ENCODE measurements at places on chromosomes 2 and 18. TPM values are rescaled to one million over a fixed set of nuclear protein-coding genes. Genes with fewer than 3 reads are reported as not detected.

GRCh38 chr2:83941886-83942285 lies 517.2 kb downstream of the SUCLG1 start:
- no peaks in the 10 kb centered on the region for H3K36me3 ChIP-seq
- H3K4me1 ChIP-seq: no peaks in the 10 kb centered on the region
- DNase-seq: no peak
- H3K4me3 ChIP-seq: no peak overlapping the region
- no peak overlapping the region for H3K27ac ChIP-seq

Gene CAPN14
- 0.18 TPM for polyA plus RNA-seq

Gene UGT1A4
- polyA plus RNA-seq: not detected

Gene PARD3B
- 6.8 TPM for polyA plus RNA-seq

- DNase-seq: no peak
- no peak overlapping the region for H3K4me3 ChIP-seq
- H3K36me3 ChIP-seq: no peaks in the 10 kb centered on the region
- no peaks in the 10 kb centered on the region for H3K27me3 ChIP-seq
- H3K4me1 ChIP-seq: no peaks in the 10 kb centered on the region
- peak overlapping the region; percentile 96 for H3K27ac ChIP-seq
Observed at GRCh38 chr2:201653221-201653620, 9.9 kb upstream of the TMEM237 start.

Gene REG3A
- polyA plus RNA-seq: 0.20 TPM

DNA sequence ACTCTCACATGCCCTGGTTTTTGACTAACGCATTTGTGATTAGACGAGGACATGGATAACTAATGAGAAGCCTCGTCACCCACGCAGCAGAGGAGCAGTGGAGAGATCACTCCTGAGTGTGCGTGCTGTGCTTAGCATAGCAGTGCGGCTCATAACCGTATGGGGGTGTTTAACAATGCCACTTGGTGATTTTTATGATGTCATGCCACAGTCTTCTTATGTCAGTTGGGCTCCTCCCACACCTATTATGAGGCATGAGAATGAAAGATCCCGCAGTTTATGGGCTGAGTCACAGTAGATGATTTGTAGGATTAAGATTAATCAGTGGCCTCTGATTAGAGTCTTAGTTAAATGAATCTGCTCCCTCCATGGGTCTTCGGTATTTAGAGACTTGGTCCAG lies 2.5 kb upstream of the SMIM21 start:
- H3K27me3 ChIP-seq: no peaks in the 10 kb centered on the region
- no peak overlapping the region for H3K27ac ChIP-seq
- H3K4me3 ChIP-seq: no peak overlapping the region
- H3K36me3 ChIP-seq: no peaks in the 10 kb centered on the region
- no peaks in the 10 kb centered on the region for H3K4me1 ChIP-seq

DNA sequence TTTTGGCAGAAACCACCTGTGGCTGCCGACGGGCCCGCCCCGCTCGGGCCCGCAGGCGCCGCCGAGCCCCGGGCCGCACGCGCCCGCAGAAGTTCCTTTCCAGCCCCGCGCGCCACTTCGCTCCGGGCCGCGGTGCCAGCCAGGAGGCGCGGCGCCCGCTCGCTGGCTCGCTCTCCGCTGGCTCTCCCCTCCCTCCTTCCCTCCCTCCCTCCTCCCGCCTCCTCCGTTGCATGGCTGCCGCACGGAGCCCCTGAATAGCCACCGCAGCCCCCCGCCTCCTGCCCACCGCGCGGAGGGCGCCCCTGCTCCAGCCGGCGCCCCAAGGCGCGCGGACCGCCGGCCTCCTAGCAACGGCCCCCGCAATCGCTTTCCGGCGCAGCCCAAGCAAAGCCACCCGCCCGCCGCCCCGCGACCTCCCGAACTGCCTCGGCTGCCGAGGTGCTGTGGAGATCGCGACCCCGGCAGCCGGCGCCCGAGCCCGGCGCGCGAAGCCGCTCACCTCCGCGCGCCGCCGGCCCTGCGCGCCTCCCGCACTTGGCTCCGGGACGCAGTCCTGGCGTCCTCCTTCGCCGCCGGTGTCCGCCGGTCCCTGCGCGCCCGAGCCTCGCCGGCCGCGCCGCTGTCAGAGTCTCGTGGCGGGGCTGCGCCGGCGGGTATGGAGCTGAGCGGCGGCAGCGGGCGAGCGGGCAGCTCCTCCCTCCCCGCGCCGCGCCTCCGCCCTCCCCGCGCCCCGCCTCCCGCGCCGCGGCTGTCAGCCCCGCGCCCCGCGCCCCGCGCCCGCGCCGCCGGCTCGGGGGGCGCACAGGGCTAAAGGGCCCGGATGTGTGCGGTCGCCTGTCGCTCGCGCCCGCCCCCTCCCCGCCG lies at the start of gene ZBTB7C:
Gene ZBTB7C (minus strand): TSS at position 657 of the 864 bp plus-strand sequence.
- peak within 1 kb of the TSS; percentile 97 for H3K4me3 ChIP-seq
- H3K27ac ChIP-seq: peak within 1 kb of the TSS; percentile 16
- H3K36me3 ChIP-seq: no peaks in the 10 kb centered on the region
- H3K27me3 ChIP-seq: no peaks in the 10 kb centered on the region

DNA sequence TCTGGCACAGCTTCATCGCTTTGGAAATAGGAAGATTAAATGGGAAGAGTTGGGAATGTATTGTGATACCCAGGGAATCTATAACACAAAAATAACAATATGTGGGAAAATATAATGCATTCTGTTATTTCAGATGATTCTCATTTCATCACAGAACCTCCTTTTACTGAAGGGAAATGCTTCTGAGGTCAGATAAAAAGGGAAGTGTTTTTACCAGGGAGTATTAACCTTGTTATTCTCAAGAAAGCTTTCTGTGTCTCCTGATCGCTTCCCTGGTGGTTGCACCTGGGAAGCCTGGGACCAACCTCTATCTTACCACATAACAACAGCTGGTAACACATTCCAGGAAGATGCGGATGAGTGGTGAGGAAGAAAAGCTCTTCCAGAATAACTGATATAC lies 47.2 kb downstream of the SCG2 start:
- H3K27ac ChIP-seq: no peak overlapping the region
- H3K27me3 ChIP-seq: no peaks in the 10 kb centered on the region

GRCh38 chr18:35582899-35583558 lies 1.5 kb downstream of the GALNT1 start:
- H3K36me3 ChIP-seq: no peaks in the 10 kb centered on the region
- no peaks in the 10 kb centered on the region for H3K27me3 ChIP-seq
- DNase-seq: no peak
- no peak overlapping the region for H3K27ac ChIP-seq

Gene KCNG2
- polyA plus RNA-seq: not detected

GRCh38 chr2:220417503-220417902 lies 790.1 kb downstream of the SLC4A3 start:
- no peak for DNase-seq
- H3K36me3 ChIP-seq: no peaks in the 10 kb centered on the region
- H3K27me3 ChIP-seq: no peaks in the 10 kb centered on the region
- H3K4me3 ChIP-seq: no peak overlapping the region

DNA sequence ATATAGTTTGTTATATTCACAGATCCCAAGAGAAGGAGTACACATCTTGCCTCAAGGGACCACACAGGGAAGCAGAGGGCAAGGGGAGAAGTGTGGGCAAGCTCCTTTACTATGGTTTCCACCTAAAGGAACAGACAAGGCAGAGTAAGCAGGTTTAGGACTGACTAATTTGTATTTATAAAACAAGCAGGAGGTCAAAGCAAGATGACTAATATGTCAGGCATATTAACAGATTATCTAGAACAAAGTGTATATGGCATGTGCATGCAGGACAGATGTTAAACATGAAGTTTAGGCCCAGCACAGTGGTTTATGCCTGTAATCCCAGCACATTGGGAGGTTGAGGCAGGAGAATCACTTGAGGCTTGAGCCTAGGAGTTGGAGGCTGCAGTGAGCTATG lies 3.7 kb upstream of the LRP2 start:
- H3K27ac ChIP-seq: no peak overlapping the region
- no peaks in the 10 kb centered on the region for H3K36me3 ChIP-seq

Gene TMEM247
- polyA plus RNA-seq: not detected

DNA sequence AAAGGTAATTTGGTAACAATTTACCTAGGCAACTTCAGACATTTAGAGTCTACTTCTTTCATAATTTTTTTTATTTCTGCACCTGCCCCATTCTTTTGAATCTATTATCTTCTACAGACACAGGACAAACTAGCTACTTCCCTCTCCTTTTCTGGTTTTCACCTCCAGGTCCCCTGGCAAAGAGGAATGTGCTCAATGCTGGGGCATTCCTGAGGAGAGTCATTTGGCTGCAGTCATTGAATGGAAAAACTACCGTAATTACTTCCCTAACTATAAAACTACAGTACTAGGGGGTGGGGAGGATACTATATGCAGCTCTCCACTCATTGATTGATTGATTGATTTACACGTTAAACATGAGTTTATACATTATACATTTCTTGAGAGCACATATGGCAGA lies 11.2 kb upstream of the ARHGAP28 start:
- no peaks in the 10 kb centered on the region for H3K4me1 ChIP-seq
- no peaks in the 10 kb centered on the region for H3K36me3 ChIP-seq
- DNase-seq: no peak
- no peak overlapping the region for H3K27ac ChIP-seq
- peaks cover 2% of the 10 kb centered on the region for H3K27me3 ChIP-seq
- no peak overlapping the region for H3K4me3 ChIP-seq

Gene SERPINB13
- polyA plus RNA-seq: not detected

GRCh38 chr2:100936972-100937542 lies 65.0 kb upstream of the RPL31 start:
- peaks cover 10% of the 10 kb centered on the region for H3K4me1 ChIP-seq
- H3K27ac ChIP-seq: no peak overlapping the region
- no peak overlapping the region for H3K4me3 ChIP-seq
- no peaks in the 10 kb centered on the region for H3K36me3 ChIP-seq
- H3K27me3 ChIP-seq: no peaks in the 10 kb centered on the region

DNA sequence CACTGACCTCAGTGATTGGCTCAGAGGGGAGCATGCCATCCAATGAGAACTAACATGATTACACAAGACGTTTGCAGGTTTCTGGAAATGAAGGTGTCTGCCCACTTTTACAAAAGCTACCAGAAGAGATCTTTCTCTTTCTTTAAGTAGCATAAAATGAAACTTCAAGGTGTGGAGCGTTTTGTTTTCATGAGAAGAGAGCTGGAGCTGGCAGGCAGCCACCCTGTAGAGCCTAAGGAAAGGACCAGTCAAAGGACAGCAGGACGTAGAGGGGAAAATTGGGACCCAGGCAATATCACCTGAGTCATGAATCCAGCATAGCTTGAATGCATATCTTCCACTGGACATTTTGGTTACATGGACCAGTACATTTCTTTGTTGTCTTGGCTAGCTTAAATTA lies 331.0 kb downstream of the EPHA4 start:
- H3K27me3 ChIP-seq: no peaks in the 10 kb centered on the region
- H3K4me1 ChIP-seq: no peaks in the 10 kb centered on the region
- H3K36me3 ChIP-seq: no peaks in the 10 kb centered on the region

GRCh38 chr2:181058378-181059269 lies 78.2 kb downstream of the UBE2E3 start:
- no peaks in the 10 kb centered on the region for H3K36me3 ChIP-seq
- H3K4me3 ChIP-seq: no peak overlapping the region
- no peaks in the 10 kb centered on the region for H3K27me3 ChIP-seq
- H3K4me1 ChIP-seq: no peaks in the 10 kb centered on the region

- H3K4me3 ChIP-seq: no peak overlapping the region
- H3K27me3 ChIP-seq: no peaks in the 10 kb centered on the region
- H3K4me1 ChIP-seq: no peaks in the 10 kb centered on the region
- DNase-seq: no peak
- H3K36me3 ChIP-seq: no peaks in the 10 kb centered on the region
- H3K27ac ChIP-seq: no peak overlapping the region
Observed at GRCh38 chr2:127225186-127225960, 5.3 kb upstream of the CYP27C1 start.

Gene BBS5
- polyA plus RNA-seq: 1.3 TPM

DNA sequence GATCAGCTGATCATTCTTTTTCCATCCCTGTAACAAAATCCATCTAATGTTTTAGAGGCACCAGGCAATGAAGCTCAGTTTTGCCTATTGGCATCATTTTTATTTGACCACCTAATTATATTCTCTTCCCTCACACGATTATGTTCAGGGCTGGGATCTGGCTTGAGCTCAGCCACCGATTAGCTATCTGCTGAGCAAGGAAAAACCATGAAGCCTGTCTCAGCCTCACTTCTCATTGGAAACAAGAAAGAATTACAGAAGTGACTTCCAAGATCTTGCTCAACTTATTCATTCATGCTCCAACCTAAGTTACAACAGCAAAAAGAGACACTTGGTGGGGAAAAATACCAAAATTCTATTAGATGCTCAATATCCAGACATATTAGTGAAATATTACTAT lies 139.0 kb upstream of the SH3BP4 start:
- H3K27ac ChIP-seq: no peak overlapping the region
- no peaks in the 10 kb centered on the region for H3K36me3 ChIP-seq
- no peaks in the 10 kb centered on the region for H3K4me1 ChIP-seq
- no peak overlapping the region for H3K4me3 ChIP-seq

DNA sequence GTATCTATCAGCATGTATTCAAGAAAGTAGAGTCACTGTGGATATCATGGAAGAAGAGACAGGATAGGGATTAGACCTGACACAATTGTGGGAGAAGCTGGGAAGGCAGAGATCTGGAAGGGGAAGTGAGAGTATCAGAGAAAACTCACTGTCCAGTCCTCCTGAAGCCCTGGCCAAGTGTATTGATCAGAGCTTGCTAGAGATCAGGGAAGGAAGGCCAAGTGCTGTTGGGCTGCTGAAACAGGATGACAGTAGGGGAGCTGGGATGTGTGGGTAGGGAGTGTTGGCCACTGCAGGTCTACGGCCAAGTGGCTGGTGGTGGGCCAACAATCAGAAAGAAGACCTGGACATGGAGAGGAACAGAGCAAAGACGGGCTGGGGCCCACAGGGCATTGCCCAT lies 26.3 kb upstream of the TTR start:
- H3K36me3 ChIP-seq: no peaks in the 10 kb centered on the region
- H3K4me3 ChIP-seq: no peak overlapping the region
- H3K4me1 ChIP-seq: no peaks in the 10 kb centered on the region
- H3K27ac ChIP-seq: no peak overlapping the region
- no peak for DNase-seq
